ENCODE measurements at places on chromosomes 16 and 17. TPM values are rescaled to one million over a fixed set of nuclear protein-coding genes. Genes with fewer than 3 reads are reported as not detected.

The TOP2A gene
- total RNA-seq, result not detected

The GCGR gene
- total RNA-seq, result 5.3 TPM

The KRT23 gene
- 9.6 TPM for total RNA-seq

GRCh38 chr17:67829331-67829730, 4.0 kb downstream of the BPTF start:
- no peak for DNase-seq

DNA sequence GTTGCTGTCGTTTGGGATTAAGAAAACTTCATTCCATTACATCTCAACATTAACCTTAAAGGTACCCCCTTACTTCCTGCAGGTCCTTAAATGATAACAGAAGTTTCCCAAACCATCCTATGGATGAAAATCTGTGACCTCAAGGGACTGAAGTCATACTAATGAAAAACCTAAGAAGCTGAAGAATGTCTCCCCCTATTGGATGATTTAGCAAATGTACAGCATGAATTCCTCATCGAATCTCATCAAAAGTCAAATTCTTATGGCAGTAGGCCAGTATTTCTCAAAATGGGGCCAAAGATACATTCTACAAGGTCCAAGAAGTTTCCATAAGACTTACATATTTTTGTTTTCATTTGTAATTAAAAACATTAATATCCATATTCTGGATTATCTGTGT, 13.5 kb downstream of the SCO1 start:
- DNase-seq, result no peak

GRCh38 chr16:11585460-11586377, 1.0 kb downstream of the LITAF start:
- DNase-seq, result peak; percentile 46

DNA sequence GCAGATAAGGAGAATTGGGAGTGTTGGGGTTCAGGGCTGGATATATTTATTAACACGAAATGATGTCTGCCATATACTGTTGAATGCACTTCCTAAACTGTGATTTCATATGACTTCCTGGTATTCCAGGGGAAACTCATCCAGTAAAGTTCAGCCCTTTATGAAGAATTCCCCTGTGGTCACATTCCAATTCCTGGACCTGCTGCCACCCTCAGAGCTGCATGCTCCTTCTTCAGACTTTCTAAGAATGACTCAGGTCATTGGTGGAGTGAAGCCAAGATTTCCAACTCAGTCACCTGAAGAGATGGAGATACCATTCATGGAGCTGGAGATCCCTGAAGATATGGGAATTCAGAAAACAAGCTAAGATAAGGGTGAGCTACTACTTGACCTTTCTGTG, 114.2 kb upstream of the TMEM97 start:
- DNase-seq, result no peak

DNA sequence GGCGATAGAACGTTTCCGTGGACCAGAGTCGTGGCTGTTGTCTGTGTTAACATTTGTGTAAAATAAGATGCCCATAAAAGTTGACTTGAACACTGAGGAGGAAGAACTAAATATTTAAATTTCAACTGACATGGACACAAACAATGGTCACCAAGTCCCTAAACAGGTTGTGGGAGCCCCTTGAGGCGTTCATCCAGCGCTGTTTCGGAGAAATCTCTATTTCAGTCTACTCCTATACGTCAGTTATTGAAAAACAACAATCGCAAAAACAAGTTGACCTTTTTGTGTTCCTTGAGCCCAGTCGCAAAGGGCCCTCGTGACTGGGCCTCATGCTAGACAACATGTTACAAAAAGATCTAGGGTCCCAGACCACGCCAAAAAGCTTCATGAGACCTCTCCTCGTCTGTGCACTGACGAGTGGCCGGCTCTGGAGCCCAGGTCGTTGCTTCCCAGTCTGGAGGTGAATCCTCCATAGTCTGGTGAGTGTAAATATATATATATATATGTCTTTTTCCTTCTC, 439 bp upstream of the TMEM231 start:
- no peak for DNase-seq

Data from body of pancreas (tissue), 4 donors.